A549 treated with RU486 at 1 μM for 4 hours (cell line): ENCODE measurements at places on chromosomes 4 and X. TPM values are rescaled to one million over a fixed set of nuclear protein-coding genes. Genes with fewer than 3 reads are reported as not detected.

The IQCM gene
- total RNA-seq: not detected in 5 replicates

The MAP7D2 gene
- total RNA-seq: 5.5 to 6.5 TPM (median 6.0 TPM) in 5 replicates

The TMEM144 gene
- total RNA-seq: 1.7 to 4.5 TPM (median 3.4 TPM) in 5 replicates

The RIPPLY1 gene
- total RNA-seq: 0.10 to 0.30 TPM (median 0.19 TPM) in 3 of 5 replicates, not detected in the others

The EPGN gene
- not detected in 5 replicates for total RNA-seq

The SLC25A14 gene
- 16.4 to 20.4 TPM (median 19.6 TPM) in 5 replicates for total RNA-seq

The ARHGAP6 gene
- 0.02 to 0.10 TPM in 2 of 5 replicates, not detected in the others for total RNA-seq

The FHDC1 gene
- total RNA-seq: 0.34 to 0.42 TPM (median 0.38 TPM) in 5 replicates

The MAGEA9B gene
- 0.11 TPM in 1 of 5 replicates, not detected in the others for total RNA-seq

The PNCK gene
- total RNA-seq: 0.16 to 2.0 TPM (median 0.49 TPM) in 4 of 5 replicates, not detected in the other

The RAB39B gene
- 0.62 to 0.94 TPM (median 0.64 TPM) in 5 replicates for total RNA-seq

The ARHGAP10 gene
- total RNA-seq: 14.4 to 16.7 TPM (median 15.6 TPM) in 5 replicates

The GRID2 gene
- not detected in 5 replicates for total RNA-seq

The ZCCHC18 gene
- 0.08 to 0.25 TPM (median 0.15 TPM) in 3 of 5 replicates, not detected in the others for total RNA-seq

The SUPT20HL1 gene
- total RNA-seq: not detected in 5 replicates

The UGDH gene
- 256 to 418 TPM (median 273 TPM) in 5 replicates for total RNA-seq

The NPFFR2 gene
- not detected in 5 replicates for total RNA-seq

The LRAT gene
- total RNA-seq: 0.09 TPM in 1 of 5 replicates, not detected in the others

The GPC4 gene
- total RNA-seq: not detected in 5 replicates

The SPANXA1 gene
- total RNA-seq: 0.22 TPM in 1 of 5 replicates, not detected in the others

The UGT2B10 gene
- total RNA-seq: not detected in 5 replicates

The MID1 gene
- 34.5 to 52.3 TPM (median 46.3 TPM) in 5 replicates for total RNA-seq

The LINC00632 gene
- total RNA-seq: 1.0 to 3.0 TPM (median 2.3 TPM) in 5 replicates

The ABHD18 gene
- 2.4 to 3.5 TPM (median 3.3 TPM) in 5 replicates for total RNA-seq

The COMMD8 gene
- 6.4 to 15.0 TPM (median 13.1 TPM) in 5 replicates for total RNA-seq

The ARHGAP36 gene
- not detected in 5 replicates for total RNA-seq

The PGRMC2 gene
- total RNA-seq: 47.9 to 121 TPM (median 88.2 TPM) in 5 replicates

The TRIM60 gene
- not detected in 5 replicates for total RNA-seq

The ODAPH gene
- total RNA-seq: 0.28 TPM in 1 of 5 replicates, not detected in the others

The CHRNA9 gene
- total RNA-seq: 1.2 to 1.8 TPM (median 1.7 TPM) in 5 replicates

The L1CAM gene
- total RNA-seq: 18.0 to 23.1 TPM (median 20.8 TPM) in 5 replicates

The EDNRA gene
- 0.30 to 0.62 TPM (median 0.31 TPM) in 5 replicates for total RNA-seq

The GNRHR gene
- total RNA-seq: not detected in 5 replicates

The F8A3 gene
- 0.81 to 1.6 TPM (median 0.94 TPM) in 5 replicates for total RNA-seq

The RNF212 gene
- total RNA-seq: 1.8 to 4.3 TPM (median 2.7 TPM) in 5 replicates

The PABPC1L2B gene
- not detected in 5 replicates for total RNA-seq

The IGFBP7 gene
- total RNA-seq: 183 to 331 TPM (median 258 TPM) in 5 replicates

The AADAT gene
- 7.7 to 10.2 TPM (median 8.1 TPM) in 5 replicates for total RNA-seq

The AFM gene
- not detected in 5 replicates for total RNA-seq

The ATOH1 gene
- not detected in 5 replicates for total RNA-seq

The F8A1 gene
- 64.5 to 112 TPM (median 105 TPM) in 5 replicates for total RNA-seq

The NHSL2 gene
- 0.22 to 0.45 TPM (median 0.32 TPM) in 5 replicates for total RNA-seq

The FGA gene
- total RNA-seq: 7.1 to 11.3 TPM (median 7.9 TPM) in 5 replicates

The SHISA3 gene
- total RNA-seq: 0.05 TPM in 1 of 5 replicates, not detected in the others

The IL2 gene
- total RNA-seq: not detected in 5 replicates

The PLAC8 gene
- total RNA-seq: 0.66 to 1.6 TPM (median 1.1 TPM) in 5 replicates

The P2RY4 gene
- 0.06 TPM in 1 of 5 replicates, not detected in the others for total RNA-seq

The NAA11 gene
- total RNA-seq: not detected in 5 replicates

The TMEM150C gene
- 0.67 to 1.4 TPM (median 0.93 TPM) in 5 replicates for total RNA-seq

The PARM1 gene
- 0.62 to 0.77 TPM (median 0.65 TPM) in 5 replicates for total RNA-seq

The ENPEP gene
- 0.07 to 0.35 TPM (median 0.17 TPM) in 5 replicates for total RNA-seq

The VCX2 gene
- not detected in 5 replicates for total RNA-seq

The ANOS1 gene
- 0.02 to 0.23 TPM (median 0.06 TPM) in 4 of 5 replicates, not detected in the other for total RNA-seq

The ETFDH gene
- total RNA-seq: 4.0 to 6.8 TPM (median 5.1 TPM) in 5 replicates

The NRK gene
- total RNA-seq: not detected in 5 replicates

The FREM3 gene
- total RNA-seq: not detected in 5 replicates

The CT55 gene
- not detected in 5 replicates for total RNA-seq

The KCNE5 gene
- total RNA-seq: 0.14 to 0.21 TPM (median 0.19 TPM) in 4 of 5 replicates, not detected in the other

The PCDH11X gene
- 0.04 TPM in 1 of 5 replicates, not detected in the others for total RNA-seq

The HSFX1 gene
- total RNA-seq: 0.14 to 0.40 TPM (median 0.34 TPM) in 5 replicates
